ENCODE measurements at places on chromosomes 13 and 19.

- no peak for DNase-seq
These were observed 45.5 kb downstream of the C13orf42 start for GRCh38 chr13:51065372-51066090.

DNA sequence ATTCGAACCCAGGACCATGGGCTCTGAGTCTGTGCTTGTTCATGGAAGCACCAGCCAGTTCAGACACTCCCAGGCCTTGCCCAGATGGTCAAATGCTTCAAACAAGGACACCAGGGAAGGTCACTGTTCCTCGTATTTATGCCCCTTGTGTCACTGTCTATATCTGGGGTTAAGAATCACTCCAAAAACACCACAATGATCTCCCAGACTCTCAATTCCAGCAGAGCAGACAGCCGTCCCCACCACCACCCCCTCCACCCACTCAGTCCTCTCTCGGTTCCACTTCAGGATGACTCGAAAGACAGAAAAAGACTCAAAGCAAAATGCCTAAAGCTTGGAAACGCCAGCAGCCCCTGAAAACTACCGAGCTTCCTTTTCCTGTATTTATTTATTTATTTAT, 79.0 kb downstream of the INSR start:
- DNase-seq: no peak

- DNase-seq: no peak
These were observed 6.7 kb downstream of the ZBTB32 start for GRCh38 chr19:35710784-35711723.

- peak; percentile 51 for DNase-seq
These were observed 19.4 kb downstream of the NOTCH3 start for GRCh38 chr19:15181394-15181793.

DNA sequence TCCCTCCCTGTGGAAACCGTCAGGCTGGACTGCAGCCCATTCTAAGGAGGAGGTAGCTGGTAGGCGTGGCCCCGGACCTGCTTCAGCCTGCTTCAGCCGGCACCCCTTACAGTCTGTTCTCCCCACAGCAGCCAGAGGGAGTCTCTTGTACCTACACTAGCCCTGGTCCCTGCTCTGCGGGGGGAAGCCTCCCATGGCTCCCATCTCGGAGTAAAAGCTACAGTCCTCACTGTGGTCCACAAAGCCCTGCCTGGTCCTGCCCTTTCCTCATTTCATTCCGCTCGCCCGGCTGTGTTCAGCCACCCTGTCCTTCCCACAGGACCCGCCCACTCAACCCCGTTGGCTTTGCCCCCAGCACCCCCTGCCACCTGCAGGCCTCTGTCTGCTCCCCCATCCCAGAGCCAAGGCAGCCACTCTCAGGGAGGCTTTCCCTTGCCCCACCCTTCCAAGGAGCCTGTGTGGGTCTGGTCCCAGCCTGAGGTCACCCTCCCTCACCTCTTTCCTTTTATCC, 1.3 kb downstream of the PGLYRP1 start:
- no peak for DNase-seq

DNA sequence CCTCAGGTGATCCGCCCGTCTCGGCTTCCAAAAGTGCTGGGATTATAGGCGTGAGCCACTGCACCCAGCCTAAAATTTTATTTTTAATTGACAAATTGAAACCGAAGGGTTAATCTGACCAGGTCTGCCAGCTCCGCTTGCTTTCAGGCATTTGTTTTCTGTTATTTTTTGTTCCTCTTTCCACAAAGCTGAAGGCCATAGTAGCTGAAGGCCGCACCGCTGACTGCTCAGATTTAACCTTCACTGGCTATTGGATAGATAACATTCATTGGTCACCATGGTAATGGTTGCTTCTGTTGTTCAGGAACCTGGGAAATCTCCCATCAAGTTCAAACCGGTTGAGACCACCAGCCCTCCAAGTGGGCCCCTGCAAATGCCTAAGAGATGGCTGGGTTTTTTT, 124.5 kb upstream of the USP29 start:
- no peak for DNase-seq

DNA sequence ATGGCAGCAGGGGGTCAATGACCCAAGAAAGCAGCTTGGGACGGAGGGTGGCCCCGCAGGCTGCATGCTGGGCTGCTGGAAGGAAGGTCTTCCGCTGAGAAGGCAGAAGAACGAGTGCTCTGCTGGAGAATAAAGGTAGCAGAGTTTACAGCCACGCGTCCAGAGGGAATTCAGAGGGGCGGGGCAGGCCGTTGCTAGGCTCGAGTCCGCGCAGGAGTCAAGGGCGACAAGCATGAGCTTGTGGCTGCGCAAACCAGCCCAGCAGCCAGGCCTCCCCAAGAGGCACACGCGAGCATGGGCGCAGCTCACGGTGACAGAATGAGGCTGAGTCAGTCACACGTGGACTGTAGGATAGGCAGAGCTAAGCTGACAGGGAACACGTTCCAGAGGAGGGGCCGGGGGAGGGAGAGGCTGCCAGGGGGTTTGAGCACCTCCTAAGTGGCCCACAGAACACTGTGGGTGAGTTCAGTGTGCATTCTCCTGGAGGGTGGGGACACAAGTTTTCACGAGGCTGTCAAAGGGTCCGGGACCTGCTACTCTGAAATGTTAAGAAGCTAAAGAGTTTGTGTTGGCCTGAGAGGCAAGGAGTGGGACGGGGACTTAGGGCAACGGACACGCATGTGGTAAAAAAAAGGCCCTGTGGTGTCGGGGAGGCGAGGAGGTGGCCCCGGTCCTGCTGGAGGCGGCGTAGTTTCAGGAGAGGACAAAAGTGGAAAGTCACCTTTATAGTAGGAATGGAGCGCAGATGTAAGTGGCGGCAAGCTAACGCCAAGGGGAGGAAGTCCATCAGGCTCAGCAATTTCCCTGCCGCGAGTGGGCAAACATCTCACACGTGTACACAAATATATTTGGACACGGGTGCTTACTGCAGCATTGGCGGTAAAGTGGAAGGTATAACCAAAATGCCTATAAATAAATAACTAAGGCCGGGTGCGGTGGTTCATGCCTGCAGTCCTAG, 17.7 kb downstream of the RFX2 start:
- peak; percentile 18 for DNase-seq

GRCh38 chr19:2761309-2761677, 21.5 kb upstream of the SLC39A3 start:
- no peak for DNase-seq

GRCh38 chr13:42971691-42972347, 20.2 kb downstream of the EPSTI1 start:
- peak; percentile 96 for DNase-seq

GRCh38 chr13:60074397-60074796, 89.3 kb downstream of the DIAPH3 start:
- DNase-seq: no peak

DNA sequence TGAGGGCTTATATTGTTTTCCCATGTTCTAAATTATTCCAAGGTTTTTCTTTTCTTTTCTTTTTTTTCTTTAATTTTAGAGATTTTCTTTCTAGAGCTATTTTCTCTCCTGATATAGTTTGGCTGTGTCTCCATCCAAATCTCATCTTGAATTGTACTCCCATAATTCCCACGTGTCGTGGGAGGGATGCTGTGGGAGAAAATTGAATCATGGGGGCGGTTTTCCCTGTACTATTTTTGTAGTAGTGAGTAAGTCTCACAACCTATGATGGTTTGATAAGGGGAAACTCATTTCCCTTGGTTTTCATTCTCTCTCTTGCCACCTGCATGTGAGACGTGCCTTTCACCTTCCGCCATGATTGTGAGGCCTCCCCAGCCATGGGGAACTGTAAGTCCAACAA, 1906.4 kb upstream of the PRR20A start:
- DNase-seq: no peak

- peak; percentile 6 for DNase-seq
These were observed 26.3 kb downstream of the ZNF844 start for GRCh38 chr19:12090807-12091206.

GRCh38 chr19:45442778-45443461, 19.2 kb upstream of the ERCC1 start:
- DNase-seq: no peak

DNA sequence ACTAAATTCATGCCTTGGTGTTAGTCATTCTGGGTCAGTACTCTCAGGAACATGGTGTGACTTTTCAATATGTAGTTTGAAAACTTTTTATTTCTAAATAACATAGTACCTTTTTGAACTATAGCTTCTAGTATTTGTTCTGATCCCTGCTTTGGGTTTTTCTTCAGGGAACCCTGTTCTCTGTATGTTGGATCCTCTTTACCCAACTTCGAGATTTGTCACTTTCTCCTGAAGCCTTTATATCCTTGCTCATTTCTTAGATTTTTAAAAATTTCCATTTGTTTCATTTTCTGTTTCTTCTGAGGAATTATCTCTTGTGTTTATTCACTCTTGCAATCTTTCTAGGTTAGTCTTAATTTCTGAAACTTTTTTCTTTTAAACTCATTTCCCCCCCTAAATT, 12.4 kb upstream of the CHST8 start:
- DNase-seq: no peak

Measured in NCI-H526 treated with DMSO at 0.1 percent for 48 hours (cell line).